ENCODE measurements at places on chromosomes 5 and 9.

GRCh38 chr5:139215107-139215975, 17.2 kb upstream of the SIL1 start:
- peak; percentile 47 for DNase-seq

- DNase-seq: no peak
Measured at GRCh38 chr5:32848681-32849080, 137.6 kb downstream of the NPR3 start.

- no peak for DNase-seq
Measured at GRCh38 chr9:99833735-99834134, 12.1 kb downstream of the NR4A3 start.

GRCh38 chr5:148856424-148856823, 30.0 kb downstream of the ADRB2 start:
- no peak for DNase-seq

- DNase-seq: no peak
Measured at GRCh38 chr5:158910782-158911692, 188.7 kb downstream of the EBF1 start.

DNA sequence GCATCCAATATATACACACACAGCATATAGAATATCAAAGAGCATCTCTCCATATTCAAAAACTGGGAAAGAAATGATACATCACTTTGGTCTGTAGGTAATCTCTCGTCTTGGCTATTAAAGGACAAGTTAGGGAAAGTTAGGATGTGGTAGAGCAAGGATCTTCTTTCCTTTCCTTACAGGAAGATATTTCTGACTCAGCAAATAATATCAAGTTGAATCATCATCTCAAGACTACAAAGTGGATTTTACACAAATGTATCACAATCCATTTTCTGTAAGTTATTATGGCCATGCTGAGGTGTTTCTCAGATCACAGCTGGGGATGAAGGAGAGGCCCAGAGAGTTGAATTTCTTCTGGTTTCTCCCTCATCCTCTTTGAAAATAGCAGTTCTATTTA, 651.7 kb upstream of the CCNG1 start:
- no peak for DNase-seq
